ENCODE measurements at places on chromosomes 12 and 14.
A peak's percentile ranks its signal among the peaks of the same experiment; 100 is the strongest.

- no peak for DNase-seq
Measured at GRCh38 chr14:21205678-21206581, 50.1 kb upstream of the OR5AU1 start.

DNA sequence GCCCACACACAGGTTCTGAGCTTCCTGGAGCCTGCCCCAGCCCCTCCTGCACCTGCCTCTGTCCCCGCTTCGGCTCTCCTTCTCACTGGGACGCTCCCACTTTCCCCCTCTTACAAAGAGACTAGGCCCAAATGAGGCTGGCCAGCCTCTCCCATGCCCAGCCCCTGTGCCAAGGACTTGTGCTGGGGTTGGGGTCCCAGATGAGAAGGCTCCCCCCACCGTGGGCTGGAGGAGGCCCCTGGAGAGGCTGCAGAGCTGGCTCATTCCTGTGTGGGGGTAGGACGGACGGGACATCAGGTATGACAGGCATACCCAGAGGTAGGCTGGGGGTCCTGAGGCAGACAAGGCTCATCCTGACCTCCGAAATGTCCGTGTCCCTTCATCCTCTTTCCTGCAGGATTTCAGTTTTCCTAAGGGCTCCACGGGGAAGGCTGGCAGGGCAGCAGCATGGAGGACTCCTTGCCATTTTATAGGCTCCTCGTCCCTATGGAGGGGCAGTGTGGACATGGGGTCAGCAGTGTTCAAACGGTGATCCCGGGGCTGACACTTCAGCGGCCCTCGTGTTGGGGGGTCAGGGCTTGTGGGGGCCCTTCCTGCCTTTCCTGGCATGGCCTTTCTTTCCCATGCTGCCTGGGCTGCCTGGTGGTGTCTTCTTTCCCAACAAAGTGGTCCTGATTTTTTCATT is 49.1 kb upstream of the MEG3 start:
- DNase-seq, result no peak

DNA sequence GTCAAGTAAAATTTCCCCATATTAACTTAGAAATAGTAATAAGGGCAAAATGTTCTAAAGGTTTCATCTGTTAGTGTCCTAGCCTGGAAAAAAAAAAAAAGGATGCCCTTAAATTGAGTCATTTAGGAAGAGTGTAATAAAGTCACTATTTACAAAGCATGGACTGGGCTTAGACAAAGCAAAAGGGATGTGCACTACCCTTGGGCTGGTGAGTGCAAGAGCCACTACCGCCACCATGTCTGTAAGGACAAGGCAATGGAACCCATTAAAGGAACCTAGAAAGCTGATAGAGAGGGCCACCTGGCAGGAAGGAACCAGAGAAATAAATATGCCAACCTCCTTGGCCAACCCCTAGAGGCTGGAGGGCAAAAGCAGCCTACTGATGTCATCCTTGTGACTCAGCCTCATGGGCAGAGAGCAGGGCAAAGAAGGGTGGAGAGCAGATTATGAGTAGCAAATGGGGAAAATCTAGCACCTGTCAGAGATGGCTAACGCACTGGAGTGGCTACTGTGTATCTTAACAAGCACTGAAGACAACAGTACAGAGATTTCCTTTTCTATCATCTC is 59.5 kb upstream of the FUT8 start:
- no peak for DNase-seq

DNA sequence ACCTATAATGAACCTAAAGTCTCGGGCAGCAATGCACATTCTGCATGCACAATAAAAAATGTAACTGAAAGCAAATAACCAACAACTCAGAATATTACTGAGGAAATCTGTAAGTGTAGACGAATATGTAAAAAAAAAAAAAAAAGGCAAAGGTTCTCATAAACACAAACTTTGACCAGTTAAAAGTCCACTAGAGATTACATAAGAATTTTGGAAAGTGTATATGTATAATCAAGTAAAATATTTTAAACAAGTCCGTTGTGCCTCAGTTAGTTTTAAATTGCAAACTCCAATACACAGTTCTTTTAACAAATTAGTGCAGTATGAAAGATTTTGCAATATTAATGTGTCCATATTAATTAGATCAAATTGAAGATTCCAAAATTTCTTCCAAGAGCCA is 35.3 kb upstream of the PAPOLA start:
- no peak for DNase-seq

- DNase-seq, result no peak
Measured at GRCh38 chr12:125135906-125136305, 70.7 kb downstream of the AACS start.

- no peak for DNase-seq
Measured at GRCh38 chr12:124780336-124780735, 83.3 kb downstream of the SCARB1 start.

GRCh38 chr12:53483979-53484377 is 15.3 kb downstream of the MAP3K12 start:
- DNase-seq, result no peak

DNA sequence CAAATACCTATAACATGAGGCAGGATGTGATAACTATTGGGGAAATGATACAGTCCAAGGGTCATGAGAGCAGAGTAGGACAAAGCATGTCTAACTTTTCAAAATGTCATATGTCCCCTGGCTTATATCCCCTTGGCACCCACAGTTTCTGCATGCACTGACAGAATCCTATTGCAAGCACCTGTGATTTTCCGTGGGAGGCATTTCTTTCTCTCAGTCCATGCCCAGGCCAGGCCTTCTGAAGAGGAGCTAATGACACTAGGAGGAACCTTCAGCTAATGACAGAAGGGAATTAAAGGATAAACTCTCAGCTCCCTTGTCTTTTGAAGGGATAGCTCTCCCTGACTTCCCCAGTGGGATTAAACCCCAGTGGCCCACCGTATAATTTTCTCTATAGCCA is 249.2 kb downstream of the TTC6 start:
- DNase-seq, result no peak

GRCh38 chr12:102061096-102061559 is 663 bp downstream of the WASHC3 start:
- DNase-seq, result no peak

DNA sequence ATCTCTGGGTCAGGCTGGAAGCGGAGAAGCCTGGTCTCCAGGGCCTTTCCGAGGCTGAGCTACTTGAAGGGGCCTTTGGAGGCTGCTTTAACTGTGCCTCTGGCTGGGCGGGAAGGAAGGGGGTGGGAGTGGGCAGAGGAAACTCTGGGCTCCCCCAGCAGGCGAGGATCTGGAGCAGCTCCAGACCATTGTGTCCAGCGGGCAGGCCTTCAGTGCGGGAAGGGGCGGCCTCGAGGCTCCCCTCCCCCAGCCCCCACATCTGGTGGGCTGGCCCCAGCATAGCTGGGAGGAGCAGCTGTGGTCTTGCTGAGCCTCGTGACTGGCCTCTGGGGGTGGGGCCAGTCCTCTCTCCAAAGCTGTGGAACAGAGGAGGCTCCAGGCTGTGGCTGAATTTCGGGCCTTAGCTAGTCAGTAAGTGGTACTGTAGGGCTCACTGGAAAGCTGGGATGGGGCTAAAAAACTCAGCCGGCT is 3.4 kb downstream of the TAMALIN start:
- peak; percentile 88 for DNase-seq

DNA sequence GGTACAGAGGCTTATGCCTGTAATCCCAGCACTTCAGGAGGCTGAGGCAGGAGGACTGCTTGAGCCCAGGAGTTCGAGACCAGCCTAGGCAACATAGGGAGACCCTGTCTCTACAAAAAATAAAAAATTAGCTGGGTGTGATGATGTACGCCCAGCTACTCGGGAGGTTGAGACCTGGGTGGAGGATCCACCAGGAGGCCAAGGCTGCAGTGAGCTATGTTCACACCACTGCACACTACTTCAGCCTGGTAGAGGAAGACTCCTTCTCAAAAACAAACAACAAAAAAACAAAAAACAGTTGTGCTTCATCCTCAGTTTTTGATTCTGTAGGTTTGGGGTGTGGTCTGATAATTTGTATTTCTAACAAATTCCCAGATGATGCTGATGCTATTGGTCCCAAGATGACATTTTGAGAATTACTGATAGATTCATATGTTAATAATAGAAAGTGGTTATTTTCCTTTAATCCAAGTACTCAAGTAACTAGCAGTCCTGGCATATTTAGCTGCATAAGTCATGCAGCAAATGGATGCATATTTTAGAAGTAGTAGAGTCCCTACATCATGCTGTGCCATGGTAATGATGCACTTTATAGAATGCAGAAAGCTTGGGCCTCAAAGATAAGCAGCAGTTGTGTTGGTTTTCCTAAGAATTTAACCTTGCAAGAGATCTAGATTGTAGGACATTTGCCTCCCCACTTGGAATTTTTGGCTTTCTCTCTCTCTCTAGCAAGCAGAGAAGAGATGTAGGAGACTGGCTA is 76.1 kb upstream of the PAWR start:
- no peak for DNase-seq

- no peak for DNase-seq
Measured at GRCh38 chr14:105203057-105203531, 22.0 kb upstream of the NUDT14 start.

GRCh38 chr14:88852632-88853031 is 28.2 kb downstream of the TTC8 start:
- no peak for DNase-seq

GRCh38 chr14:106268013-106268727 is 741.8 kb downstream of the TMEM121 start:
- no peak for DNase-seq

DNA sequence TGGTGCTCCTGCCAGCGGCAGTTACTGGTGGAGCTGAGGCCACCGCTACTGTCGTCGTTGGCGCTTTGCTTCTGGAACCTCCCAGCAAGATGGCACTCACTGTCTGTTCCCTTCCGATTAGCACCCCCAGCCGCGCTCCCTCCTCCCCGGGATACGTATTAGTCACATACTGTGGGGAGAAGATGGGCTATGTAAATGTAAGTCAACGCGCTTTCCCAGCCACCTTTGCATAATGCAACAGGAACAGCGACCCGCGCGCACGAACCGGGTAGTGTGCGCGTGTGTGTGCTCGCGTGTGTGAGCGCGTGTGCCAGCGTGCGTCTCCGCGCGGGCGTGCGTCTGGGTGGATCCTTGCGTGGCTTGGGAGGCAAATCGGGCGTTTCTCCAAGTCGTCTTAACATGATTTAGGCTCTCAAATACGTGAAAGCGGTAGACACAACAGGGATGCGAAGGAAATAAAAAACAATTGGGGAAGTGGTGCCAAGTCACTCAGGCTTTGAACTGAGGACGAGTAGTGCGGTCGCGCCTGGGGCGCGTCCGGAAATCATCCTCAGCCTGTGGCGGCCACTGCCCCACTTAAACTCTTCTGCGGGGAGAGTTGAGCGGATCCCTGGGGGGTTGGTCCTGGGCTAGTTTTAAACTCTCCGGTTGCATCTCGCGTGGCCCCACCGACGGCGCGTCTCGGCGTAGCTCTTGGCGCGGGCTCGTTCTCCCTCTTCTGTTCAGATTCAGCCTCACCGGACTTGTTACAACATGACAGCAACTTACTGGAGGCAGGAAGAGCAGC is 1.8 kb downstream of the FLRT2 start:
- peak; percentile 83 for DNase-seq

DNA sequence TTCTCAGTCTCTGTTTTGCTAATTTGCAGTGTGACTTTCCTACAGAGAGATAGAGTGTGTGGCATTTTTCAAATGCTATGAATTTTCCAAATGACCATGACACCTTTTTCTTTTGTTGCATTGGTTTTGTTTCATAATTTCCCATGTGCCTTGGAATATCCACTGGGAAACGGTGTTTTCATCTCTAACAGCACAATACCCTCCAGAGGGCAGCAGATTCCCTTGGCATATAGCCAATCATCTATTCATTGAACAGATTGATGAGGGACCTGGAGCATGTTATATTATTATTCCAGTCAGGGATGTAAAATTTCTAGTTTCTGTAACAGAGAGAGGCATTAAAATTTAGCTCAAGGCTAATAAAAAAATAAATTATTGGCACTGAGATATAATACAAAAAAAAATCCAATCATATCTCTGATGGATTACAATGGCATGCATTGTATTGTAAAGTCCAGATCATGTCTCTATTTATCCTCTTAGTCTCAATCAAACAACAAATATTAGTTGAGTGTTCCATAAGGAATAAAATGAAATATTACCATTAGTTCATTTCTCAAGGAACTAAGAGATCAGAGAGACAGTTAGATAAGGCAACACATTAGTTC is 29.6 kb upstream of the NTN4 start:
- peak; percentile 14 for DNase-seq

DNA sequence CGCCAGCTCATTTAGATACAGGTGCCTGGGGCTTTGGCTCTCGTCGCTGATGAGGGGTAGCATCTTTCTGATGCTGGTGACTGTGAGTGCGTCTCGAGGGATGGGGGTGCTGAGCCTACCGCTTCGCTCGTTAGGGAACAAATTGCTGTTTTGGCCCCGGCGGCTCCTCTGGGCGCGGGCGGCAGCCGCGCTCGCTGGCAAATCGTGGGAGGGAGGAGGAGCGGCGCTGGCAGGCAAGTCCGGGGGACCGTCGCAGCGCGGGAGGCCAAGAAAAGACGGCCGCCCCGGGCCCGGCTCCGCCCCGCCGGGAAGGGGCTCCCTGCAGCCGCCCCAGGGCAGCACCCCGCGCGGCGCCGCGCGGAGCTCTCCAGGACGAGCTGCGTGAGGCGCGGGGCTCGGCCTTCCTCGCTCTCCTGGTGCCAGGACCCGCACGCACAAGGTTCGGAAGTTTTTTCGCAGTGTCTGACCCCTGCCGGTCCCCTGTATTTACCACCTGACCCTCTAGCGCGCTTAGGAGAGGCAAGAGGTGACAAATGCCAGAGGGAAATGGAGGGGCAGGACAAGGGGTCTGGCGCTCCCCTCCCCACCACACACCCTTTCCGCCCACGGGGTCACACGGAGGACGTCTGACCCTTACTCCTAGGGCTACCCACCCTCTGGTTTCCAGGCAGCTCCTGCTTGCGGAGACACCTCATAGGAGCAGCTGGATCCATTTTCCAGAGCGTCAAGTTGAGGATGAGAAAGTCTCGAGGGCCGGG is 899 bp upstream of the KCNH3 start:
- DNase-seq, result peak; percentile 47

DNA sequence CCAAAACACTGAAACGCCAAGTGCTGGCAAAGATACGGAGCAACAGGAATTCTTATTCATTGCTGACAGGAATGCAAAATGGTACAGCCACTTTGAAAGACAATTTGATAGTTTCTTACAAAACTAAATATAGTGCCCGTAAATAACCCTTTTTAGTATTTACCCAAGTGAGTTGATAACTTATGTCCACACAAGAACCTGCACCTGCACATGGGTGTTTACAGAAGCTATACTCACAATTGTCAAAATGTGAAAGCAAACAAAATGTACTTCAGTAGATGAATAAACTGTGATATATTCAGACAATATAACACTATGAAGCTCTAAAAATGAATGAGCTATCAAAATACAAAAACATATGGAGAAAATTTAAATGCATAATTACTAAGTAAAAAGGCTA is 86.6 kb downstream of the ATXN7L3B start:
- DNase-seq, result no peak

DNA sequence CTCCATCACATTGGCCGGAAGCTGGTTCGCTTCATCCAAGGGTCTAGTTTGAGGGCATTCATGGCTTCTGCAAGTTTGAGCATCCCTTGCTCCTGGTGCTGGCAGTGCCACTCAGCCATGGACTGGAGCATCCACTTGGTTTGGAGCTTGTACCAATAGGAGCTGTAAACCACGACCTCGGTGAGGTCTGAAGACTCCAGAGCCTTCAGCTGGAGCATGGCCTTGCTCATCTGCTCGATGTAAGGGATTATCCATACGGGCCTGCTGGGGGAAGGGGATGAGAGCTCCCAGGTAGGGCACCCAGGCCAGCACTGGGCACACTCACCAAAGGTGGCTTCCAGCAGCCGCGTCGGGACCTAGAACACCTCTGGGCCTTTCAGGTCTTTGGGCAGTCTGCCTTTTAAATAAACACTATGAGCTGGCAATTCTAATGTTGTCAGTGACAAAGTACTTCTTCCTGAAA is 13.5 kb downstream of the FOS start:
- no peak for DNase-seq

- DNase-seq, result no peak
Measured at GRCh38 chr14:103537175-103537990, 8.4 kb downstream of the TRMT61A start.
